Natural killer cell (primary cell): ENCODE measurements at places on chromosomes 12 and 14.
A peak's percentile ranks its signal among the peaks of the same experiment; 100 is the strongest.

- DNase-seq: no peak
Observed at GRCh38 chr12:51942501-51943000, 8.9 kb upstream of the ACVR1B start.

DNA sequence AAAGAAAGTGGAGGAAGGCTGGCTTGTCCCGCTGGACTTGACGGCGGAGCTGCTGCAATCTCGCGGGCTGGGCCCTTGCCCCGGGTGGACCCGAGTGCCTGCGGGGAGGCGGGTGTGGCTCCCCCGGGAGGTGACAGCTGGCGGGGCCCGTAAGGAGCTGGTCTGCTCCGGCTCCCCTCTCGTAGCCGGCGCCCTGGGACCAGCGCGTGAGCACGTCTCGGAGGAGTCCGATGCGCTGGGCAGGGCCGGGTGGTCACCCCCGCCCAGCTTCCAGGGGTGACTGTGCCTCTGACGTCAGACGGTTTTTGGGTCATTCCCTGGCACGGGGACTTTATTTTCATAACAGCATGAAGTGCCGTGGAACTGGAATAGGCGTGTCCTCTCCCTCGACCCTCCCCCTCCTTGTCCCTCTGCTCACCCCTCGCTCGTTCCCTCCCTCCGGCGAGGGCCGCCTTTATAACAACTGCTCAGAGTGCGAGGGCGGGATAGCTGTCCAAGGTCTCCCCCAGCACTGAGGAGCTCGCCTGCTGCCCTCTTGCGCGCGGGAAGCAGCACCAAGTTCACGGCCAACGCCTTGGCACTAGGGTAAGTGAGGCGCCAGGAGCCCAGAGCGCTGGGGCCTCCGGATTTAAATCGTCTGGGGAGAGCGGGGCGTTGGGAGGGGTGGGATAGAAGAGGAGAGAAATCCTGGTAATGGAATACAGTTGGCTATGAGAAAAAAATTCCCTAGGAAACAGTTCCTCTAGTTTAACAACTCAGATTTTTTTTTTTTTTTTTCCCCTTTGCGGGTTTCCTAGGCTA, at the start of gene GPRC5A:
TSS of gene GPRC5A (plus strand) at position 483 of the 801 bp plus-strand sequence. CDS start 16,688 bp downstream, outside the sequence.
- peak; percentile 15 for DNase-seq

- DNase-seq: no peak
Observed at GRCh38 chr14:69240527-69241173, 19.3 kb upstream of the GALNT16 start.

DNA sequence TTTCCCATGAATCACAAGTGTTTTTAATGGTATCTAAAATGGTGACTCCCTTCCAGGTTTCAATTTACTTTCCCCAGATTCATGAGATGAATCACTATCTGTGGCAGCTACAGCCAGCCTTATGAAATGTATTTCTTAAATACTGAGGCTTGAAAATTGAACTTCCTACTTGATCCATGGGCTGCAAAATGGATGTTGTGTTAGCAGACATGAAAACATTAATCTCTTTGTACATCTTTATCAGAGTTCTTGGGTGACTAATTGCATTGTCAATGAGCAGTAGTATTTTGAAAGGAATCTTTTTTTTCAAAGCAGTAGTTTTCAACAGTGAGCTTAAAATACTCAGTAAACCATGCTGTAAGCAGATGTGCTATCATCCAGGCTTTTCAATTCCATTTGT, 250.8 kb downstream of the SLC6A15 start:
- no peak for DNase-seq

- DNase-seq: no peak
Observed at GRCh38 chr12:13030541-13031291, 13.5 kb upstream of the FAM234B start.

DNA sequence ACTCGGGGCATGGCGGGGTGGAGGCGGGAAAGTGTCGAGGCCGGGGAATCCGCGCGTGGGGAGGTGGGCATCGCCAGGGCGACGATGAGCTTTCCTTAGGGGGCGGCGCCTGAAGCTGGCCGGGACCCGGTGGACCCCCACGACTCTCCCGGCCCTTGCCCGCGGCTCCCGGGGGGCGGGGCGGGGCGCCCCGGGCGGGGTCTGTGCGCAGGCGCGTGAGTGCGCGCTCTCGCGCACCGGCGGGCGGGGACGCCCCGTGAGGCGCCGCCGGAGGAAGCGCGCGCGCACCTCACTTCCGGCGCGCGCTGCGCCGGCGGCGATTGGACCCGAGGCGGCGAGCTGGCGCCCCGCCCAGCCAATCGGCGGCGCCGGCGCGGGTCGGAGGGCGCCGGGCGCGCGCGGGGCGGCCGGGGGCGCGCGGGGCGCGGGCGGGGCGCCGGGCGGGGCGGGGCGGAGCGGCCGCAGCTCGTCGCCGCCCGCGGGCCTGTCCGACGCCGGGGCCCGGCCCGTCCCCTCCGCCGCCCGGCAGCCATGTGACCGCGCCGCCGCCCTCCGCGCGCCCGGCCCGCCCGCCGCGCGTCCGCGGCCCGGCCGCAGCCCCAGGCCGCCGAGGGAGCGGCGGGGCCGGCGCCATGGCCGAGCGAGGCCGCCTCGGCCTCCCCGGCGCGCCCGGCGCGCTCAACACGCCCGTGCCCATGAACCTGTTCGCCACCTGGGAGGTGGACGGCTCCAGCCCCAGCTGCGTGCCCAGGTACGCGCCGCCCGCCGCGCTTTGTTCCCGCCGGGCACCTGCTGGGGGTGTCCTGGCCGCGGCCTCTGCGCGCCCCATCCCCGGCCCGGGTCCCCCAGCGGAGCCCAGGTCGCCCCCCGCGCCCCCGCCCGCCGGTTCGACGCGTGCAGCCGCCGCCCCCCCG, at the start of gene PACS2:
TSS of gene PACS2 (plus strand) at position 462 of the 914 bp plus-strand sequence. CDS start at position 633, 171 bp downstream.
- peak; percentile 79 for DNase-seq
